ENCODE measurements at places on chromosomes 2 and 18.

- no peak for DNase-seq
Measured at GRCh38 chr2:199404841-199405240, 52.9 kb downstream of the SATB2 start.

DNA sequence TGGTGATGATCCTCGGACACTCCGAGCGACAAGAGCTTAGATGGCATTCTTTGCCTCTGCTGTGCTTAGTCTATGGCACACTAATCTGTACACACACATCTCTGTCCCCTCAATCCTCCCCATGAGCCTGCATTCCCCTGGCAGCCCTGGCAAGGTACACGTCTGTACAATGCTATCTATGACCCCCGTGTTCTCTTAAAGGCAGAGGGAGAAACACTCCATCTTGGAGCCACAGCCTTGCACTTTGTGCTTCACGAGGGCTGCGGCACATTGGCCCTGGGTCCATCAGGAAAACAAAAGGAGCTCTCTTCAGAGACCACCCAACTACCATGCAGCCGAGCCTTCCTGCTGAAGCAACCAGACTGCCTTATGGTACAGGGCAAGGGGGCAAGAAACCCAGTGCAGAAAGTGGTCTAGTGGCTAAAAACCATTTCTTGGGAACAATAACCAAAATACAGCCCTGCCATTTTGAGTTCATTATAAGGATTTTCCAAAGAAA, 42.5 kb downstream of the STEAP3 start:
- DNase-seq, result no peak

GRCh38 chr2:153071090-153071489, 352.7 kb downstream of the ARL6IP6 start:
- no peak for DNase-seq

GRCh38 chr2:42060718-42061619, 13.1 kb downstream of the PKDCC start:
- no peak for DNase-seq

GRCh38 chr18:65363011-65363410, 387.8 kb upstream of the CDH7 start:
- DNase-seq, result no peak

DNA sequence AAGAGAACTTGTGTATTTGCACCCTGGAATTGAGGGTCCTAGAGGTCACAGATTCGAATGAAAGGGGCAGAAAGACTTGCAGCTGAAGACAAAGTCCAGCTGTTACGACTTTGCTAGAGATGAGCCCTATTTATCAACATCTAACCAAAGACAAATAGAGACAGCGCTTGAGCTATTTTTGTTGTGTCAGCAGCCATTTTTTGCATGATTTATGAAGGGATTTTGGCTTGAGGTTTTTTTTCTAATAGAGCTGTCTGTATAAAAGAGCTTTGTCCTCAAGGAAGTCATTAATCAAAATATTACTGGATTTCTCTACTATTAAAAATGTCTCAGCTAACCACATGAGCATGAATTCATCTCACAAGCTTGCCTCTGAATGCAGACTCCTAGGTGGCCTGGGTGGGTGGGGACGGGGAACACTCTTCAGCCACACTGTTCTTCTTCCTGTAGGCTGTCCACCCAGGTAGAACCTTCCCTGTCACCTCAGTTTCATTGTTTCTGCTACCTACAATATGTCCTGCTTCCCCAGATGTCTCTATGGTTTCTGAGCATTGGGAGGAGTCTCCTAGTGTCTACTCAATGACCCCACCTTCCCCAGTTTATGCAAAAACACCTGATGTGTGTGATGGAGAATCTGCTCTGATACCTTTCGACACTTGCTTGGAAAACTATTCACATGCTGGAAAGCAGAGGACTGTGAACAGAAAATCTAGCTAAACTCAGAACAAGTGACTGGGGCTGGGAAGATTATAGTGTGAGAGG, 7.2 kb upstream of the CD226 start:
- DNase-seq, result no peak

DNA sequence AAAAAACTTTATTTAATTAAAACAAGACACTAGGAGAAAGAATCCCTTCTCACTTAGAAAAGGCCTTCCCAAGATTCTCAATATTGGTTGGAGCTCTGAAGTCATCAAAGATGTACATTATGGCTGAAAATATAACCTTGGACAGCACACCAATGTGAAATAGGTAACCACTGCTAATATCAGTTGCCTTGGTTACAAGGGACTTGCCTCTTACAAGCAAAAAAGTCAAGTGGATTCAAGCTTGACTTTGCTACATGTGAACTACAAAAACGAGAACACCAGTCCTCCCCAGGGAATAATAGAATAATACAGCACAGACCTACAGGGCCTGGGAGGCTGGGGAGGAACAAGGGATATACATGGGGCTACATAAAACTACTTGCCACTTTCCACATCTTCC, 46.1 kb downstream of the NABP1 start:
- no peak for DNase-seq

DNA sequence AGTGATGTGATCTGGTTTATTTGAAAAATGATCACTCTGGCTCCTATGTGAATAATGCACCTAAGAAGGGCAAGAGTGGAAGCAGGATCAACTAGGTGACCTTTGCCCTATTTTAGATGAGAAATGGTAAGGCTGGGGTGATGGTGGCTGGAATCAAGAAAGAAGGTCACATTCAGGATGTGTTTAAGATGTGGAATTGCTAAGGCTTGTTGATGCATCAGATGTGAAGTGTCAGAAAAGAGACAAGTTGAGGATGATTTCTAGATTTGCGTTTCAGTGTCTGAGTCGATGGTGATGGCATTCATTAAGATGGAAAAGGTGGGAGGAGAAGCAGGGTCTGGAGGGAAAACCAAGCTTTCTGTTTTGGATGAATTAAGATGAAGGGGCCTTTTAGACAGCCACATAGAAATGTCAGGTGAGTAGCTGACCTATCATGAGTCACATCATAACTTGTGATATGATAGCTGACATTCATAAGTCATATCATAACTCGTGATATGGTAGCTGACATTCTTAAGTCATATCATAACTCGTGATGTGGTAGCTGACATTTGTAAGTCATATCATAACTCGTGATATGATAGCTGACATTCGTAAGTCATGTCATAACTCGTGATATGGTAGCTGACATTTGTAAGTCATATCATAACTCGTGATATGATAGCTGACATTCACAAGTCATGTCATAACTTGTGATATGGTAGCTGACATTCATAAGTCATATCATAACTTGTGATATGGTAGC, 101.2 kb upstream of the SEC11C start:
- DNase-seq, result no peak
